Pulmonary artery endothelial cell (primary cell): ENCODE measurements at places on chromosomes 1 and 21. TPM values are rescaled to one million over a fixed set of nuclear protein-coding genes. Genes with fewer than 3 reads are reported as not detected.

DNA sequence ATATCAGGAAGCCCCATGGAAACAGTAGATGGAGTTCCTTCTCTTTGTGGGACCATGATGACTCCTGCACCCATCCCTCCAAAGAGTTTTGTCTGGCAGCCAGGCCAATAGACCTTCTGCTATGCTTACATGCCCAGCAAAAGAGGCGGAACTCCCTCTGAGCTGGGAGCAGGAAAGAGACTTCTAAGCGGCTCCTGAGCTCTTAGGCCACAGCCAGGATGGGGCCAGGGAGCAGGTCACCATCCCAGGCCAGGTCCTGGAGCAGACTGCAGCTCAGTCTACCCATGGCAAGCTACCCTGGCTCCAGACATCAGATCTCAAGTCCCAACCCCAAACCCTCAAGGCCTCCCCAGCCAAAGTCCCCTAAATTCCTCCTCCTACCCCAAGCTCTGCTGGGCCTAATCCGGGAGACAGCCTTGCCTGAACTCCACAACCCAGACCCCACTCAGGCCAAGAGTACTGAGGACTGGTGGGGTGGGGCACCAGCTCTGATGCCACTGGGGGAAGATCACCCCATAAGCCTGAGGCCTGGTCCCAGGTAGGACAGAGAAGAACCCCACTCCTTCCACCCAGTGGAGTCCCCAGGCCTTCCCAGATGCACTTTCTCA lies 387.9 kb downstream of the MATN1 start:
- DNase-seq = no peak

- DNase-seq = no peak
Observed at GRCh38 chr1:94666797-94667196, 125.2 kb upstream of the F3 start.

- DNase-seq = no peak
Observed at GRCh38 chr21:45385549-45386050, 19.4 kb upstream of the COL18A1 start.

- no peak for DNase-seq
Observed at GRCh38 chr1:85563139-85563538, 17.4 kb upstream of the CCN1 start.

DNA sequence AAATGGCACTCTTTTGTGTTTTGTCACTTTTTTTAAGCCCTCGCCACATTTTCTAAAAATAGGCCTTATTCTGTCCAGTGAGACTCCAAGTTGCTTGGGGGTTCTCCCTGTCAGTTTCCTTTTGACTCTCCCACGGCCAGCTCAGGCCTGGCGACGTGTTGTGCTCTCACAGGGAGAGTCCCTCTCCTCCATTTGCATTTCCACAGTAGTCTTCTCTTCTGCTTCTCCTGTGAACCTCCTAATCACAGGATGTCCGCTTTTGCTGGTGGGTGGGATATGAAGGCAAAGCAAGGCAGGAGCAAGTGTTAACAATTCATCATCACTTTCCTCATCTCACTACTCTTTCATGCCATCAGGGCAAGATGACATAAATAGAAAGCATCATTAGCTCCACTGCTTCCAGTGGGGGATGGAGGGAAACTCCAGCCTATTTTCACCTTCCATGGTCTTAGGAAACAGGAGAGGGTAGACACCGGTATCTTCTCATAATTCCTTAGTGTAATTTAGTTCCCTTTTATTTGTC lies 99.8 kb downstream of the INTS7 start:
- no peak for DNase-seq

DNA sequence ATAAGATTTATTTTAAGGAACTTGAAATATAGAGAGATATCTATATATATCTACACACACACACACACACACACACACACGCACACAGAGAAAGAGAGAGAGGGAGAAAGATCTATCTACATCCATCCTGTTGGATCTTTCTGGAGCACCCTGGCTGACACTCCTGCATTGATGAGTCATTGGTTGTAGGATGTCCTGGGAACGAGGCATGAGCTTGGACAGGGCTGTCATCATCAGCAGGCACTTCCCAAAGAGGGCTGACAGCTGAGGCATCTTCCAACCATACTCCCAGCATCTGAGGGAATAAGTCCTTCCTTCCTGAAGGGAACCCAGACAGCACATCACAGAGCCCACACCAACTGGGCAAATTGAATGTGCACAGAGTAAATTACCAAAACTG lies 99.1 kb upstream of the ERG start:
- DNase-seq = no peak

Gene MFAP2
- 12.6 and 13.7 TPM in 2 replicates for total RNA-seq

Gene IRF6
- 18.4 and 24.3 TPM in 2 replicates for total RNA-seq
